ENCODE measurements at places on chromosomes 1 and 21.

DNA sequence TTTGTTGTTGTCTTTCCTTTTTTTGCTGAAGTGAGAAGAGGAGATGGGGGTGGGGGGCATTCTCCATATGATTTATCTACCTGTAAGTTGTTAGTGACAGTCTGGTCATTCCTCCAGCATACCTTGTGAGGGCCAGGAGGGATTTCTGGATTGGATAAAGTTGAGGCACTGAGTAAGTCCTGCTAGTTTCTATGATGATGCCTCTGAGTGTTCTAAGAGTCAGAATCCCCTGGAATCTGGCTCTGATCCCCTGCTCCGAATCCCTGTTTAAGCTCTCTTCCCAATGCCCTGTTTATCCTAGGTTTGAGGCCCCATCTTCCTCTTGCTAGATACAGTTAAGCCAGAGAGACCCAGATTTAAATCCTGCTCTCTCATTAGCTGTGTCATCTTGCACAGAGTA, 83.2 kb upstream of the HOOK1 start:
- DNase-seq: no peak

GRCh38 chr1:47918257-47918867, 78.8 kb downstream of the TRABD2B start:
- DNase-seq: no peak

GRCh38 chr1:5720045-5720444, 272.2 kb downstream of the NPHP4 start:
- DNase-seq: no peak

DNA sequence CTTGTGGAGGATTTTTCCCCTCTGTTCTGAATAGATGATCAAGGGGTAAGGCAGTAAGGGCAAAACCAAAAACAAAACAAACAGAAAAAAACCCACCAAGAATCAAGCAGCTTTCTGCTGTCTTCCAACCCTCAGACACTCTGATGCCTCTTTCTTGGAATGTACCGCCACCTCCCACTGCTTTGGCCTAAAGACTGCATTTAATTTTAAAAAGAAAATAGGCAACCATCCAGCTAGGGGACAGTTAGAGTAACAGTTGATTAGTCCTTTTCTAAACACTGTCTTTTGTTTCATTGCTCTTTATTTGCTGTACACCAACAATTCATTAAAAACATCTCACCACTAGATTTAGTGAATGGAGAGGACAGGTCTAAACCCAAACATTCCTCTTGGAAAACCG, 21.5 kb downstream of the WLS start:
- DNase-seq: no peak

- DNase-seq: no peak
Measured at GRCh38 chr1:223474804-223475203, 81.6 kb downstream of the CCDC185 start.
